Activated gamma-delta T cell treated with anti-CD3 and anti-CD28 coated beads, Interleukin-2, amount 50 U/mL, for 16 hours (primary cell): ENCODE measurements at places on chromosomes 11 and 22.

- DNase-seq, result no peak
These were observed 514 bp downstream of the KRTAP5-9 start for GRCh38 chr11:71548716-71549151.

- no peak for DNase-seq
These were observed 60.1 kb downstream of the PRR5L start for GRCh38 chr11:36356201-36356600.

- no peak for DNase-seq
These were observed 202.1 kb downstream of the NXPE2 start for GRCh38 chr11:114880442-114880841.

GRCh38 chr11:85772695-85773094, 38.2 kb downstream of the SYTL2 start:
- DNase-seq, result no peak

DNA sequence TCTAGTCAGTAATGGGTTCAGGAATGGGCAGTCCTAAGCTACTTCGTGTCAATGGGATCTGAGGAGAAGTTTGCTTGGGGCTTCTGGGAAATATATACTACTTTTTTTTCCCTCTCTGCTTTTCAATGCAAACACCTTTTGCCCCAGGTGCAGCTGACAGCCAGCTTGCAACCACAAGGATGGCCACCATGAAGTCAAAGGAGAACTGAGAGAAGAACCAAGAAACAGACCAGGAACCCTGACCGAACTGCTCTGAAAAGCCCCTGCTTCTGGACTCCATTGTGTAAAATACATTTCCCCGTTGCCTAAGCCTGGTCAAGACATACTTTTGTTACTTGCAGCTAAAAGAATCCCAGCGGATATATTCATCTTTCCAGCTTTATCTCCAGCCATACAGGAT, 20.1 kb upstream of the CD44 start:
- no peak for DNase-seq

DNA sequence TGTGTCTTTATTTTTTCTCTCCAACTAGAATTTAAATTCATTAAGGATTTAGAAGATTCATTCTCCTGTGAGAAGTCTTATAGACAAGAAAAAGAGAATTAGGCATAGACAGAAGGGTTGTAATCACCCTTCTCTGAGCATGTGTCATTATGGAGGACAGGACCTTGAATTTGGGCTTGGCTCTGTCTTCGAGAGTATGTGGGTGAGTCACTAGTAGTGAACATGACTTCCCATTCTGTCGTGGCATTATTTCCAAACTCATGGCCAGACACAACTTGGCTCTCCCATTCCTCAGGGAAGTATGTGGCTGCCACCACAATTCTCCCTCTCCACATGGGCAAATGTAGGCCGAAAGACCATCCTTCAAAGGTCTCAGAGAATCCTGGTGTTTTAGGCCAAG, 14.3 kb upstream of the ANKK1 start:
- DNase-seq, result no peak

DNA sequence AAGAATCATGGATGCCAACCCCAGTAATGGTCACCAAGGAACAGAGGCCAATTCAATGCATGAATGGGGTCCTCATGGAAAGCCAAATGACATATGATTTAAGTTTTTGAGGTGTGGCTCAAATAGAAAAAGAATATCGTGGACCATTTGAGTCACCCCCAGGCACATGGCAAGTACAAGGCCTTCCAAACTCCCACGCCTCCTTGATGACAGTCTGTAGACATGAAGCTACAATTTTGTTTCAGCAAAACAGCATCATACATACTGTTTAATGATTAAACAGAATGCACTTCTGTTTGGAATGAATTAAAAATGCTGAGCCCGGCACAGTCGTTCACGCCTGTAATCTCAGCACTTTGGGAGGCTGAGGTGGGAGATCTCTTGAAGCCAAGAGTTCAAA, 7.4 kb downstream of the FADD start:
- no peak for DNase-seq
